ENCODE measurements at places on chromosomes 3 and 15.

- DNase-seq: no peak
Observed at GRCh38 chr3:119733812-119734211, 31.0 kb downstream of the CFAP91 start.

- no peak for DNase-seq
Observed at GRCh38 chr3:27138562-27138961, 230.6 kb downstream of the NEK10 start.

- no peak for DNase-seq
Observed at GRCh38 chr15:65310431-65311137, 6.1 kb downstream of the RNU5B-1 start.

DNA sequence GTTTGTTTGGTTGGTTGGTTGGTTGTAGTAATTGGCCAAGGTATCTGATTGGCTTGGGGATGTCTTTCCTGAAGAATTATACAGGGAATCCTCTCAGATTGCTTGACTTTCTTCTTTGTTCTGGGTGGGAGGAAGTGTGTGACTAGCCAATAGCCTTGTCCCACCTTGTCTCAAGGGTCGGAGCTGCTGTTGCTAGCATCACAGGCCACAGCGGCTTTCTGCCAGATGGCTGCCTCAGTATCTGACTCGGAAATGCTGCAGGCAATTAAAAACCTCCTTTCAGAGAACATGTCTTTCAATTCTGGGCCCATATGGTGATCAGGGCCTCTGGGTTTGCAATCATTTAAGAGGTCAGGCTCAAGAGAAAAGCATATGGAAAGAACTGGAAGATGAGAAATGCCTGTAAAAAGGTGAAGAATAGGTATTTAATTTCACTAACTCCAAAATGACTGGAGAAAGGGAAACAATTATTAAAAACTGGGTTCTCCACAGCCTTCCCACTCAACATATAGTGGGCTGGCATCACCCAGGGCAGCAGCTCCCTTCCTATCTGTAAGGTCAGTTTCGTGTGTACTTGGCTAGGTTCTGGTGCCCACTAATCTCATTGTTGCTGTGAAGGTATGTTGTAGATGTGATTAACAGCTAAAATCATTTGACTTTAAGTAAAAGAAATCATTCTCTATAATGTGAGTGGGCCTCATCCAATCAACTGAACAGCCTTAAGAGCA, 32.4 kb downstream of the TGFBR2 start:
- DNase-seq: no peak
